ENCODE measurements at places on chromosomes 1 and 21.

DNA sequence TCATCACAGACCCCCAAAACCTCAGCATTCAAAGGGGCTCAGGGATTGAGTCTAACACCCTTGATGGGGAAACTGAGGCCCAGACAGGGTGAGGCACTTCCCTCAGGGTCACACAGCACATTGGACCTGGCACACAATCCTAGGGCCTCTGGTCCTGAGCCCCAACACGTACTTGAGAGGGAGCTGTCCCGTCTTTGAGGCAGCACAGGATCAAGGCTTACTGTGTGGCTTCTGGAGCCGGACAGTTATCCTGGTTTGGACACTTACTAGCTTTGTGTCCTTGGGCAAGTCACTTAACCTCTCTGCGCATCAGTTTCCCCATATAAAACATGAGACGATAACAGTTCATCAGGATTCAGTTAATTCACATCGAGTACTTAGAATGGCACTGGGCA is 26.5 kb downstream of the RUNX3 start:
- no peak for DNase-seq

- DNase-seq = no peak
Measured at GRCh38 chr1:177591155-177591554, 378.7 kb downstream of the SEC16B start.

DNA sequence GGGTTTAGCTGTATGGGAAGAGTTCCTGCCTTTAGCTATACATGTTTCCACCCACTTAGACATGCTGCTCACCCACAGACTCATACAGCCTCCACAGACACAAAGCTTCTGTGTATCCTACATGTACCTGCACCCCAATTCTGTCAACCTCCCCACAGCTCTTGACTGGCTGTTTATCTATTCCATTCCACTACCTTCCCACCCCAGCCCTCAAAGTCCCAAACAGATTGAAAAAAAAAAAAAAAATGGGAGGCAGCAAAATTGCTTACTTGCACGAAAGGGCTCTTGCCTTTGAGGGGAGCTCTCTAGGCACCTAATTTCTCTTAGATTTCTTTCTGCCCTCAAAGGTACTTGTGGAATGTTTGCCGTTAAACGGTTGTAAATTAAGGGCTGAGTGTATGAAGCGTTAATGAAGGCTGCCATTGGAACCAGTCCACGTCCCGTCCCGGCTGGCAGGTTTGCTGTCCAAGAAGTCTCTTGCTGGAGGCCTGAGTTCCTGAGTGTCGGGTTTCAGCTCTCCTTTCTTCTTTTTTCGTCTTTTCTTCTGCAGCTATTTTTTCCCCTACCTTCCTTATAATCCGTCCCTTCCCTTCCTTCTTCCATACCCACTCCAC is 43.6 kb downstream of the PBX1 start:
- no peak for DNase-seq

DNA sequence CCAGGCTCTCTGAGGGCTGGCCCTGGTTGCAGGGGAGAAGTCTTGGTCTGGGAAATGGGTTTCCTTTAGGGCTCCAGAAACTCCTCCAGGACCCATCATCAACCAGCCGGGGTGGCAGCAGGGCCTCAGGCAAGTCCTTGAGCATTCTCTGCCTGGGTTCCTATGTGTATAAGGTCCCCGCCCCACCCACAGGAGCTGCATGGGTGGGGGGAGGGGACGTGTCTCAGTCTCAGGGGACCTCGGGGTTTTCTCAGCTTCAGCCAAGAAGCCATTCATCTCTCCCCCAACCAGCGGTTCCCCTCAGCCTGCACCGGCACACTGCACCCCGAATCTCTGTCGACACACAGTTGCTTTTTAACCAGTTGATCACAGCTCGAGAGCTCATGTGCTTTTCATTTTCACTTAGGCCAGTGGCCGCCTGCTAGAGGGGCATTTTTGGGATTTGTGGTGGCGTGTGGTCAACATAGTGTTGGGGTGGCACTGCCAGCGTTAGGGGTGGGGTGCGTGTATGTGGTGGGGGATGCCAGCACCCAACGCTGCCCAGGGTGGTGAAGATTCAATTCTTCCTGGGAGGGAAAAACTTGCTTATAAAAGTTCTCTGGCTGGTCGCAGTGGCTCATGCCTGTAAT is 6.5 kb downstream of the RUNX3 start:
- DNase-seq = no peak

DNA sequence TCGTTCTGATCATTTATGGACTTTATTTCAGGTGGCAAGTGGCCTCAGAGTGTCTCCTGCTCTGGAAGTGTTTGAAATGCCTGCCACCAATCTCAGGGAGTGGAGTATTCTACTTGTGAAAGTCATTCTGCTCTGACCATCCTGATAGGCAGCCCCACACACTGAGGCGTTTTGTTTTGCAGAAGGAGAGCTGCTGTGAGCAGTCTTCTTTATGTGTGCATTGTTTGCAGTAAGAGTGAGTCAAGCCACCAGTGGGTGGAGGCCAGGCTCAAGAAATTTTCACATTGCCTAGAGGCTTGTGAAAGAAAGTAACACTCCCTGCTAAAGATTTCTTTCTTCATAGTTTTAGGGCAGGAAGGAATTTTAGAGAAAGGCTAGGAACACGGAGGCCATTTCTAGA is 204.4 kb downstream of the SLC35F3 start:
- no peak for DNase-seq

DNA sequence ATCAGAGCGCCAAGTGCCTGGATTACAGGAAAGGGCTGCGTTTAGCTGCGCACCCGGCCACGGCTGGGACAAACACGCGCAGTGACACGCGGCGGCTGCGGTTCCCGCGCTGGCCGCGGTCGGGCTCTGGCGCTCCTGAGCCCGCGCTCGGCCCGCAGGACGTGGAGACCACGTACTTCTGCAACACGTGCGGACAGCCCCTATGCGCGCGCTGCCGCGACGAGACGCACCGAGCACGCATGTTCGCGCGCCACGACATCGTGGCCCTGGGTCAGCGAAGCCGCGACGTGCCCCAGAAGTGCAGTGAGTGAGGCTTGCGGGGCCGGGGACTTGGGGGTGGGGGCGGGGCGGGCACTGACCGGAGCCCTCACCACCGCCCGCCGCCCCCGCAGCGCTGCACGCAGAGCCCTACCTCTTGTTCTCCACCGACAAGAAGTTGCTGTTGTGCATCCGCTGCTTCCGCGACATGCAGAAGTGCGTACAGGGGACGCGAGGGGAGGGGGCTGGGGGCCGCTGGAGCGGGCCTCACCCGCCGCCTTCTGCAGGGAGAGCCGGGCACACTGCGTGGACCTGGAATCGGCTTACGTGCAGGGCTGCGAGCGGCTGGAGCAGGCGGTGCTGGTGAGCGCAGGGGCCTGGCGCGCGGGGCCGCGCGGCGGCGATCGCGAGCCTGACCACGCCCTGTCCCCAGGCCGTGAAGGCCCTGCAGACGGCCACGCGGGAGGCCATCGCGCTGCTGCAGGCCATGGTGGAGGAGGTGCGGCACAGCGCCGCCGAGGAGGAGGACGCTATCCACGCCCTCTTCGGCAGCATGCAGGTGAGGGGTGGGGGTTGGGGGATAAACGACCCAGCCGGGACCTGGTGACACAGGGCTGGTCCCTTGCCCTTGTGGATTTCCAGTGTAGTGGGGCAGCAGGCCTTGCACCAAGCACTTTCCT is 3.1 kb downstream of the RNF207 start:
- no peak for DNase-seq

- DNase-seq = no peak
Measured at GRCh38 chr21:16792101-16792500, 720.7 kb upstream of the CXADR start.

DNA sequence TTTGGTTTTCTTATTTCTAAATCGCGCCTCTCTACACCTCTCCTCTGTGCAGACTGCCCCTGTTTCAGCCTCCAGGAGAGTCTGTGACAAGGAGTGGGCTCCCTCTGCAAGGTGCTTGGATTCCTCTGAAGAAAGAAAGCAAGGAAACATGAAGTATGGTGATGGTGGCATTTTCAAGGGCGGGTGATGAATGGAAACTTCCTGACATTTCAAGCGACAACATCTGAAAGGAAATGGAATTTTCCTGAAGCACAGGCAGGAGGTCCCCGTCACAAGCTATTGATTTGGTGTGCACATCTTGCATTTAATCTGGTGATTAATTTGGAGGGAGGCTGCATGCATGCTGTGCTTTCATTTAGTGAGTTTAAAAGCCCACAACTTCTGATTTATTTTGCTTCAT is 164.6 kb upstream of the FGGY start:
- no peak for DNase-seq

GRCh38 chr1:87783315-87783714 is 454.6 kb downstream of the LMO4 start:
- DNase-seq = no peak

- no peak for DNase-seq
Measured at GRCh38 chr1:173489929-173490328, 12.8 kb downstream of the PRDX6 start.

GRCh38 chr1:67659229-67659628 is 25.8 kb upstream of the GADD45A start:
- no peak for DNase-seq

DNA sequence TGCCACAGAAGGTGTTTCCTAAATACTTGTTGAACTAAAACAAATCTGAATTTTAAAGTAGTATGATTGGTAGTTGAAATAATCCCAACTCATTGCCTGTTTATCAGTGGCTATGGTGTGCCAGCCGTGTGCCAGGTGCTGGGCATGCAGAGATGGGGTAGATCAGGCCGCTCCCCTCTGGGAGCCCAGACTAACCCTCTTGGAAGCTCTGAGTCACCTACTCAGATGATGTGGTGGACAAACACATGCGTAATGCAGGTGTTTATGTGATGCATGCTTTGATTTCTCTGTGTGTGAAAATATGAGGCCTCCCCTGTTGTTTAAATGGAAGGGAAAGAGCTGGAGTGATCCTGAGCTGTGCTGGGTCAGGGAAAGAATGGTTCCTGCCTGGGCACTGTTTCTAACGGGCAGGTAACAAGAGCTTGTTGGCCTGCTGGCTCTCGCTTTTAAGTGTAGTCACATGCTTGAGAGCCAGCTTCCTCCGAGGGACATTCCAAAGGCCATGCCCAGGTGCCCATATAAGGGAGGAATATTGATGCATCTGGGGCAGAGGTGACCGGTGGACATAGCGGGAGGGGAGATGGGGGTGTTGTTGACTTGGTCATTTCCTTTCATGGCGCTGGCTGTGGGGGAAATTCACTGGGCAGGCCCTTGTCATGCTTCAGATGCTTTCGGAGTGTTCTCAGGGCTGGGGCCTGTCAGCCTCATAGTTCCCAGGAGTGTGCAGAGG is 10.2 kb downstream of the MFN2 start:
- no peak for DNase-seq

DNA sequence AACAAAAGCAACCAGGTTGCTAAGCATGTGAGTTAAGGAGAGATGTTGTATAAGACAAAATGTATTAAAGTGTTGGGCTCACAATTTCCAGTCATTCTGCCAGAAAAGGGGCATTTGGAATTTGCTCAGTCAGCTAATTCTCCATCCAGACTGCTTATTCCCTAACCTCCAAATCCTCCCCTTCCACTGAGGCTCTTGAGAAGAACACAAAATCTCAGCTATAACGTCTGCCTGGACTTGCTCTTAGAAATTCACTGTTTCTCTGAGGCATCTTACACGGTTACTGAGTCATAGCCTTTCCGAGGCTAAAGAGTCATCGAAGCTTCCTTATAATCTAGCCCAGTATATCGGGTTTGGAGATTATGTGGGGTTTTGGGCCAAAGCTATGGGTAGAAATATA is 548.2 kb upstream of the ADGRL4 start:
- no peak for DNase-seq

GRCh38 chr21:42384989-42385388 is 10.9 kb downstream of the TMPRSS3 start:
- DNase-seq = no peak

DNA sequence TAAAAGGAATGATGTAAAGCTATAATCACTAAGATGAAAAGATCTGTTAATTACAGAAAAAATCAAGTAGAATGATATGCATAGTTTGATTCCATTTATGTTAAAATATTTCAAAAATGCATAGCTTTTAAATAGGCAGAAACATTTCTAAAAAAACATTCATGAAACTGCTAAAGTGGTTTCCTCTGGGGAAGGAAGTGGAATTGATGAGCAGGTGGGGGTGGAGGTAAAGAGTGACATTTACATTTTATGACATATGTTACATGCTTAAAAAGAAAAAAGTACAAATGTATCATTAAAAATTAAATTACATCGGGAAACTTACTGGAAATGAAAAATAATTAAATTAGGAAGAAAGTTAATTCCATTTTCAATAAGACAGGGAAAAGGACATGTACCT is 42.8 kb upstream of the JAK1 start:
- DNase-seq = no peak

DNA sequence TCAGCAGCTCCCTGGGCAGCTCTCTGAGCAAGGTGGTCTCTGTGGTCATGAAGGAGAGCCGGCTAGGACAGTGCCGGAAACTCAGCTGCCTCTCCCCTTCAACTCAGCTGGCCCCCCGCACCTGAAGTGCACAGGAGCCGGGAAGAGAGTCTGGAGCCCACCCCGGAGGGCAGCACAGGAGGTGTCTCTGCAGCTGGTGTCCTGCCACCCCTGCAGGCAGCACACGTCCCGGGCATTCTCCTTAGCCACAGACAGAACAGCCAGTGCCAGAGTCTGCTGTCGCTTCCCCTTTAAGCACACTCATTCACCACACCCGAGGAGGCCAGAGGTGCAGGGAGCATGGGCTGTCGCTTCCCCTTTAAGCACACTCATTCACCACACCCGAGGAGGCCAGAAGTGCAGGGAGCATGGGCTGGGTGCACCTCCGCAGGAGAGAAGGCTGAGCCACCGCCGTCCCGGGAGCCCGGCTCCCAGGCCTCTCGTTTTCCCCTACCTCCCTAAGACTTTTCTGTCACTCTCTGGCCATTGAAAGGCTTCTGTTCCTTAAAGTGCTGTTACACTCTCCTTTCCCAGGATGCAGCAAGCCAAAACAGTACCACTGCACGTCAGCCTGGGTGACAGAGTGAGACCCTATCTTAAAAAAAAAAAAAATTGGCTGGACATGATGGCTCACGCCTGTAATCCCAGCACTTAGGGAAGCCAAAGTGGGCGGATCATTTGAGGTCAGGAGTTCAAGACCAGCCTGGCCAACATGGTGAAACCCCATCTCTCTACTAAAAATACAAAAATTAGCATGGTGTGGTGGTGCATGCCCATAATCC is 16.9 kb upstream of the SAMD11 start:
- DNase-seq = no peak

GRCh38 chr1:90718411-90719329 is 1.6 kb upstream of the BARHL2 start:
- no peak for DNase-seq

- no peak for DNase-seq
Measured at GRCh38 chr1:230263568-230264195, 162.4 kb downstream of the PGBD5 start.

GRCh38 chr21:45135868-45136267 is 61.5 kb downstream of the ADARB1 start:
- DNase-seq = no peak

GRCh38 chr21:30518876-30519275 is 16.9 kb upstream of the KRTAP19-5 start:
- DNase-seq = no peak

GRCh38 chr21:14836950-14837349 is 227.8 kb downstream of the NRIP1 start:
- DNase-seq = no peak

DNA sequence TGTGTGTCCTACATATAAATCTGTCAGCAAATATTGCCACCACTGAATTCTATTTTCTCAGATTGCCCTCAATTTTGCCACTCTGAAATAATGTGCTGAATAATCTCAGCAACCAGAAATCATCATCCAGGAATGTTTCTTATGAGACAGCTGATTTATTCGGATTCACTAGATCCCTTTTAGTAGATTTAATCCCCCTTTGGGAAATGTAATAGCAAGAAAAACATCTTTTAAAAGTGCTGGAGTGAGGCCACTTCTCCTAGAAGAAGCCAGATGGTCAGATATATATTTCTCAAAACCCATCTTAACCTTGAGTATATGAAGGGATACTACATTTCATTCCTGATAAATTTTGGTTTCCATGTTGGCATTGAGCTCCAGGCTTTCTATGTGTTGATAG is 327.7 kb downstream of the SMYD3 start:
- DNase-seq = no peak

Measured in SHP77 treated with DMSO at 0.1 percent for 48 hours (cell line).